Naive thymus-derived CD8-positive, alpha-beta T cell (primary cell): ENCODE measurements at places on chromosomes 5 and 9. TPM values are rescaled to one million over a fixed set of nuclear protein-coding genes. Genes with fewer than 3 reads are reported as not detected.

- peak overlapping the region; percentile 93 for H3K4me3 ChIP-seq
- no peak for DNase-seq
- H3K4me1 ChIP-seq: peaks cover 59% of the 10 kb centered on the region
- H3K36me3 ChIP-seq: peaks cover 4% of the 10 kb centered on the region
- H3K27me3 ChIP-seq: no peaks in the 10 kb centered on the region
Observed at GRCh38 chr9:20618361-20618802, 3.9 kb downstream of the MLLT3 start.

DNA sequence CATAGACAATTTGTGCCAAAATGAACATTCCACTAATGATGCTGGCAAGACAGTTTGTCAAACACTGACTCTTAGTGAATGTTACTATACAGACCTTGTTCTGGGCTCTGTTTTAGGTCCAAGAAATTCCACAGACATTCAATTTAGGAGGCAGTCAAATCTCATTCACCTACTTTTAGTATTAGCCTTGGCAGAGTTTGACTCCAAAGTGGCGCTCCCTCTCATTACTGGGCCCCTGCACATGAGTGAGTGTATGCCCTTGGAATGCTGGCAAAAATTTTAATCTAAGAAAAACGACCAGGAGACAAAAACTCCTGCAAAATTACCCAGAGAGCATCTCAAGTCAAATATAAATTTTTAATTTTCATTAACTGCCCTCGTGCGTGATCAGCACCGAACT, 94.9 kb upstream of the SLC27A6 start:
- H3K27ac ChIP-seq: no peak overlapping the region
- H3K4me1 ChIP-seq: peaks cover 2% of the 10 kb centered on the region
- no peak overlapping the region for H3K4me3 ChIP-seq
- H3K27me3 ChIP-seq: no peaks in the 10 kb centered on the region
- no peaks in the 10 kb centered on the region for H3K36me3 ChIP-seq
- no peak for DNase-seq

Gene GKAP1
- 5.4 TPM for polyA plus RNA-seq

Gene CDKN2A
- not detected for polyA plus RNA-seq

DNA sequence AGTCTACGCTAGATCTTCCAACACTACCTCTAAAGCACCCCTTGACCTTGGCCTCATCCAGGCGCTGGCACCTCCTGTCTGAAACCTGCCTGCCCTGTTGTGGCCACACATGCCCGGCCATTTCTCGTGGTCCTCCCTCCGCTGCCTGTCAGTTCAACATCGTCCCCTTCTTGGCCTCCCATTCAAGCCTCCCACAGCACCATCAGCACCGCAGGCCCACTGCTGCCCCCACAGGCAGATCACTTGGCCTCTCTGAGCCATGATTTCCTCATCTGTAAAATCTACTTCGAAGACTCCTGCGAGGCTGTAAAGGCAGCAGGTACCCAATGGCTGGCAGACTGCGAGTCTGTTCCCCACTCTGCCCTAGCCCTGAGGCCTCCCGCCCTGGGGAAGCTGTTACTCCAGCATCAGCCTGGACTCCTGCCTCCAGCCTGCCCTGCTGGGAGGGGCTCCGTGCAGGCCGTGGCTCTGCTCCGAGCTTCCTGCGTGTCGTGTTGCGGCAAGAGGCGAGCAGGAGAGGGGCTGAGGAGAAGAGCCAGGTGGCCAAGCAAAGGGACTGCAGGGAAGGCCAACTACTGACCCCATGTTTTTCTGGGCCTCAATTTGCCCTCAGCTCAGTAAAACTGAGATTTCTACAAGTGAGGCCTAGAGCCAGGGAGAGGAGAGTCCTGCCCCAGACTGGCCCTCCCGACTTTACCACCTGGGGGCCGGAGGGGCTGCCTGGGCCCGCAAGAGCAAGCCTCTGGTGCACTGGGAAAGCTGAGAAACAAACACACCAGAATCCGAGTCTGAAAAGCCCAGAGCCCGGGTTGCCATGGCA, 70.5 kb upstream of the LRRTM2 start:
- no peaks in the 10 kb centered on the region for H3K36me3 ChIP-seq
- no peak for DNase-seq
- H3K27me3 ChIP-seq: no peaks in the 10 kb centered on the region

Gene NTRK2
- not detected for polyA plus RNA-seq

DNA sequence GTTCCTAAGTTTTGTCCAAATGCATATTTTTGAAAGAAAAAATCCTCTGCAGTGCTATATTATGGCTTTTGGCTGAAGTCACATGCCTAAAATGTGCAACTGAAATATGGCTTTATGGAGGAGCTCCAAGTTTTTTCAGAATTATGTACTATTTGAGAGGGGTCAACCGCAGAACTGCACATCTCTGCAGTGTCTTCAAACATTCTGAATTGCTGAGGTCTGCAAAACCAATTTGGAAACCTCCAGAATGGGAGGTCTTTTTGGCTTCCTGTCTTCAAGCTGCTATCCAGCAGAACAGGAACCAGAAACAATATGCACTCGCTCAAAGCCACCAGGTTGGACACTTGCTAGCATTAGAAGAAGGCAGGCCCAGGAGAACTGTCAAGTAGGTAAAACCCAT, 376.0 kb upstream of the PAPPA start:
- H3K4me3 ChIP-seq: no peak overlapping the region
- no peak for DNase-seq
- no peaks in the 10 kb centered on the region for H3K4me1 ChIP-seq
- no peak overlapping the region for H3K27ac ChIP-seq
- no peaks in the 10 kb centered on the region for H3K36me3 ChIP-seq
- no peaks in the 10 kb centered on the region for H3K27me3 ChIP-seq

DNA sequence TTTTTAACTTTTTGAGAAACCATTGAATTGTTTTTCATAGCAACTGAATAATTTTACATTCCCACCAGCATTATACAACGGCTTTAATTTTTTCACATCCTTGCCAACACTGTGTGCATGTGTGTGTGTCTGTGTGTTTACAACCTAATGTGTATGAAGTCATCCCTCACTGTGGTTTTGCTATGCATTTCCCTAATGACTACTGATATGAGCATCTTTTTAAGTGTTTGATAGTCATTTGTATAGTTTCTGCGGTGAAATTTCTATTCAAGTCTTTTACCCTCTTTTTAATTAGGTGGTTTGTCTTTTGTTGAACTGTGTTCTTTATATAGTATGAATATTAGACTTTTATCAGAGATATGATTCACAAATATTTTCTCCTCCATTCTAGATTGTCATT, 263.1 kb upstream of the COX7C start:
- H3K27ac ChIP-seq: no peak overlapping the region
- no peak for DNase-seq
- no peaks in the 10 kb centered on the region for H3K27me3 ChIP-seq
- H3K4me3 ChIP-seq: no peak overlapping the region
- no peaks in the 10 kb centered on the region for H3K4me1 ChIP-seq

- H3K27me3 ChIP-seq: no peaks in the 10 kb centered on the region
- H3K27ac ChIP-seq: no peak overlapping the region
- no peak overlapping the region for H3K4me3 ChIP-seq
- H3K4me1 ChIP-seq: peaks cover 5% of the 10 kb centered on the region
- H3K36me3 ChIP-seq: no peaks in the 10 kb centered on the region
Observed at GRCh38 chr9:91908746-91909145, 41.3 kb downstream of the ROR2 start.

DNA sequence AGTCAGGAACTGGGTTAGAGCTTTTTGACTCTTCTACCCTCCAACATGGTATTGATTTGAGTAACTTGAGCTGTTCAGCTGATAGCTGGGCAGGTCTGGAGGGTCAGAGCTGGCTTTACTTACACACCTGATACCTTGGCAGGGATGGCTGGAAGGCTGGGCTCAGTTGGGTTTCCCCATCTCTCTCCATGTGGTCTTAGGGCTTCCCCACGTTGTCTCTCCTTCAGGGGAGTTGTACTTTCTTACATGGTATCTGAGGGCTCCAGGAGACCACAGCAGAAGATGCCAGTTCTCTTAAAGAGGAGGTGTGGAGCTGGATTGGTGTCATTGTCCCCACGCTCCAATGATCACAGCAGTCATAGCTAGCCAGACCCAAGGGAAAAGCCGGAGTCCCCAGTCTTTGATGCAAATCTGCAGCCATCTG, 25.6 kb downstream of the ISOC1 start:
- no peak overlapping the region for H3K27ac ChIP-seq
- DNase-seq: no peak
- no peak overlapping the region for H3K4me3 ChIP-seq
- no peaks in the 10 kb centered on the region for H3K4me1 ChIP-seq
- no peaks in the 10 kb centered on the region for H3K36me3 ChIP-seq
